A549 (cell line): ENCODE measurements at places on chromosomes 2 and 18. TPM values are rescaled to one million over a fixed set of nuclear protein-coding genes. Genes with fewer than 3 reads are reported as not detected.

DNA sequence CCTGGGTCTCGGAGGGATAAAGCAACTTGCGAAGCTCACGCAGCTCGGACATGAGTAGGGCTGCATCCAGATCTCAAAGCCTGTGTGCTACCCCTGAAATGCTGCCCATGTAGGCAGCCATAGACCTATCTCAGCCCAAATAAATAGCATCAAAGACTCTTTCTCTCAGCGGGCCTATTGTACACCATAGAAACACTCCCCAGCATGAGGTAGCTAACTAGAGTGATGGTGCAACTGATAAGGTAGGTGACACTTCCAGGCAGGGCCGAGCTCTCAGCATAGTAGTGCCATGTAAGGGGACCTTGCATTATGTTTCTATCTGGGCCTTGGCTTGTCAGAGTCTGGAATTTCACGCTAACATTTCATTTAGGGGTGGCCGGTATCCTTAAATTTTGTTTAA is 52.4 kb downstream of the RABL2A start:
- DNase-seq: no peak

- no peak for DNase-seq
Measured at GRCh38 chr2:125630377-125630776, 1025.6 kb upstream of the GYPC start.

DNA sequence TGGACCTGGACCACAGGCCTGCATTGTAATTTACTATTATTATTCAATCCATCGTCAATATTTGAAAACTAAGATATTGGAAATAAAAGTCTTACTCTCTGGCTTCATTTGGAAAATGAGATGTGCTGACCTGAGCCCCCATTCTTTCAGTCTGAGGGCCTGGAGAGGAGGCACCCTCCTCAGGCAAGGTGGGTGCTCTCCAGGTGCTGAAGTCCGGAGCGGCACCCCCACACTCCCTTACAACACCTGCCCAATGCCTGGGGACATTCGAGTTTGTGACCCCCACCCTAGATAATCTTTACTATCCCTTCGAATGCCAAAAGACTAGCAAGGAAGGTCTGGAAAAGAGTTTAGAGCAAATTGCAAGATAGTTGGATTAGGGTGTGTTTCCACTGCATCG is 133.3 kb downstream of the EN1 start:
- no peak for DNase-seq

The HMSD gene
- polyA plus RNA-seq: 0.12 to 0.23 TPM in 2 of 3 replicates, not detected in the other

DNA sequence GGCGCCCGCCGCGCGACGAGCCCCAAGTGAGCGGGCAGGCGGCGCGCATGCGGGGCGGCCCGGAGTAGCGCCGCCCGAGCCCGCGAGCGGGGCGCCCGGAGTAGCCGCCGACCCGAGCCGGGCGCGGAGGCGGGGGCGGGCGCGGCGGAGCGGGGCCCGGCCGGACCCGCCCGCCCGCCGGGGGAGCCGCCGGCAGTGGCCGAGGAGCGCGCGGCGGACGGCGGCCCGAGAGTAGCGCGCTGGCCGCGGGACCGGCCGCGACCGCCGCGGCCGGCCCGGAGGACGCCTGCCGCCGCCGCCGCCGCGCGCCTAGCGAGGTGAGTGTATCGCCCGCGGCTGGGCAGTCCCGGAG is at the start of gene GALNT1:
Gene GALNT1 (plus strand): TSS at position 195 of the 352 bp plus-strand sequence. CDS start 72,923 bp downstream, outside the sequence.
- no peak for DNase-seq

GRCh38 chr2:240443891-240444301 is 8.4 kb downstream of the GPC1 start:
- no peak for DNase-seq

- peak; percentile 18 for DNase-seq
Measured at GRCh38 chr2:96687266-96687665, 44.7 kb downstream of the FER1L5 start.

- DNase-seq: no peak
Measured at GRCh38 chr2:133431289-133431688, 137.0 kb downstream of the NCKAP5 start.

- DNase-seq: no peak
Measured at GRCh38 chr2:134314681-134315368, 61.0 kb downstream of the MGAT5 start.

DNA sequence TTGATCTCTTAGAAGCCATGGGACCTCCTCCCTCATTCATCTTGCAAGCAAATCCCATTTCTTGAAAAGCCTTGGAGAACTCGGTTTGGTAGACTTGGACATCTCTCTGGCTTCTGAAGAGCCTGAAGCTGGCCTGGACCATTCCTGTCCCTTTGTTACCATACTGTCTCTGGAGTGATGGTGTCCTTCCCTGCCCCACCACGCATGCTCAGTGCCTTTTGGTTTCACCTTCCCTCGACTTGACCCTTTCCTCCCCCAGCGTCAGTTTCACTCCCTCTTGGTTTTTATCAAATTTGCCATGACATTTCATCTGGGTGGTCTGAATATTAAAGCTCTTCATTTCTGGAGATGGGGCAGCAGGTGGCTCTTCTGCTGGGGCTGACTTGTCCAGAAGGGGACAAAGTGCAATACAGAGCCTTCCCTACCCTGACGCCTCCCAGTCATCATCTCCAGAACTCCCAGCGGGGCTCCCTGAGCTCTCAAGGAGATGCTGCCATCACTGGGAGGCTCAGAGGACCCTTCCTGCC is 20.0 kb downstream of the FOSL2 start:
- no peak for DNase-seq

The DNER gene
- polyA plus RNA-seq: 2.5 to 4.2 TPM (median 3.8 TPM) in 3 replicates

- DNase-seq: peak; percentile 43
Measured at GRCh38 chr2:68110102-68110501, 47.3 kb upstream of the C1D start.

DNA sequence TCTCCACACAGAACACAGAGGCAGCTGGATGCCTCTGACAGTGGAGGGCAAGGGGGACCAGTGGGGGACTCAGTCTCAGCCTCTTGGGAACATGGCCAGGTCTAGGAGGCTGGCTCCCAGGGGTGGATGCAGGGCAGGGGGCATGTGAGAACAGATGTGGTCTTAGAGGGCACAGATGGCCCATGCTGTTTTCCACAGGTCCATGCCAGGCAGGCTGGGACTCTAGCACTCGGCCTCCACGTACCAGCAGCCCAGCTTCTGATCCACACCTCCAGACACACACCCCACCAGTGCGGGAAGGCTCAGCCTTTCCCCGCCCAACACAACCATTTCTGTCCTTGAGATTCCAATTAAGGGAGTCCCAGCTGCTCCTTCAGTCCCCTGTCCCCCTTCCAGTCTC is 42.4 kb downstream of the TNS1 start:
- DNase-seq: no peak

DNA sequence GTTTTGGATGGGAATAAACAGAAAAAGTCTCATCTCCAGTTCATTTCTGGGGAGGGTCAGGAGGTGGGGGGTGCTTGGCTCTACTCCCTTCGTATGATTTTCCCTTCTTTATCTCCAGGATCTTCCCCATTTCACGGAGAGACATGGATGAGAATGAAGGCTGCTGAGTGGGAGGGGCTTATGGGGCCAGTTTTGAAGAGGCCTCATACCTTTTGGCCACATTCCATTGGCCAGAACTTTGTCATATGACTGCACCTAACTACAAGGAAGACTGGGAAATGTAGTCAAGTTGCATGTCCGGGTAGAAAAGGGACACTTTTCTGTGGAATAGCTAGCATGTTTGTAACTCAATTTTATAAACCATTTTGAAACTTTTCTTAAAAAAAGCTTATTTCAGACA is 117.6 kb downstream of the NEDD4L start:
- no peak for DNase-seq

DNA sequence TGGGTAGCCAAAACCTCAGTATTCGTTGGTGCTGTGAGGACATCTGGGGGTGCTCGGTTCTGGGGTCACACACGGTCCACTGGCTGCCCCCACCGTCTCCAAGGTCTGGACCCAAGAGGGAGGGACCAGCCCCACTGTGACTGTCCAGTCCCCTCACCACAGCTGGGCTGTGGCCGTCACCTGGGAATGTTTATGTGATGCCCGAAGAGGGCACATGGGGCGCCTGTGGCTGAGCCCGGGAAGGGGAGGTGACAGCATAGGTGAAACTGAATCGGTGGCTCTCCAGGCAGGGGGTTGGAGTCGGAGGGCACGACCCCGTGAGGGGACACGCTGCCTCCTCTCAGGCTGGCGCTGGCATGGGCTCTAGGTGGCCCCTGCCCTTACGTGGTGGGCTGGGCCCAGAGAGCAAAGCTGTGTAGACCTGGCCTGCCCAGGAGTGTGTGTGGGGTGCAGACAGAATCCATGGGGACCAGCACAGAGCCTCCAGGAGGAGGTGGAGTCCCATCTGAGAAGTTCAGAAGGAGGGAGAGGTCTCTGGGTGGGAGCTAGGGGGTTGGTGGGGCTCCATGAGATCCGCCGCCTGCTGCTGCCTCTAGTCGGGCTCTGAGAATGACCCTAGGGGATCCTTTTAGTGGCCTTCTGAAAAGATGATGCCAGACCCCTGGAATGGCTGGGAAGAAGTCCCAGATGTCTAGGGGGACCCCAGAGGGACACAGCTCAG is 1.8 kb downstream of the BOK start:
- DNase-seq: no peak

The CNRIP1 gene
- polyA plus RNA-seq: 2.3 to 2.9 TPM (median 2.6 TPM) in 3 replicates

DNA sequence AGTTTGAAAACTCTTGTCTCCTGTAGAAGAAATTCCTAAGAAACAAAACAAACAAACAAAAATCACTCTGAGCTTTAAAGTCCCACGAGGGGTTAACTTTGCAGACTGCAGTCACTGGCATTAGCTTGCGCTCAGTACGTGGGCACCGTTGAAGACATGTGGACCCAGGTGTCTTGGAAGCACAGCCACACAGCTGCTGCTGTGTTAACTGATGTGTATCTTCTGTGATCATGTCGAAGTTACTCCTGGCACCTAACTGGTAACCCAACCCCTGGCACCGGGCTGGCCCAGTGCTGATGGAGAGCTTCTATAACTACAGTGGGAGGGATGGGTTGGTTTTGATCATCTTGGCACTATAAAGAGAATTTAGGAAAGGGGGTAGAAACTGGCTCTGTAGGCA is 51.6 kb upstream of the FHL2 start:
- no peak for DNase-seq

The KCNIP3 gene
- 0.70 to 0.94 TPM (median 0.84 TPM) in 3 replicates for polyA plus RNA-seq

The ECEL1 gene
- 0.10 to 0.13 TPM (median 0.12 TPM) in 3 replicates for polyA plus RNA-seq

DNA sequence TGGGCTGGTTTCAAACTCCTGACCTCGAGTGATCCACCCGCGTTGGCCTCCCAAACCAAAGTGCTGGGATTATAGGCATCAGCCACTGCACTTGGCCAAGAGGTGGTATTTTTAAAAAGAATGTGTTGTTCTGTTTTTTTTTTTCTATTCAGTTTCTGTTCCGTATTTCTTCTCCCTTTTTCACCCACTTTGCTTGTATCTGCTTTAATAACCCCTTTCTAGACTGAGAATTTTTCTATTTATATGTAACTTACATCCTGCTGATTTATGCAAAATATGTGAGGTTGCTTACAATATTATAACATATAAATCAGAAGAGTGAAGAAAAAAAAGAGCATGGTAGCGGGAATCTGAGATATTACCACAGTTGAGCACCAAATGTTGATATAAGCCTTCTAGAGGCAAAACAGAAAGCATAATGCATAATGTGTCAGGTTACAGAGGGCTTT is 17.2 kb upstream of the LYPD6B start:
- DNase-seq: no peak

DNA sequence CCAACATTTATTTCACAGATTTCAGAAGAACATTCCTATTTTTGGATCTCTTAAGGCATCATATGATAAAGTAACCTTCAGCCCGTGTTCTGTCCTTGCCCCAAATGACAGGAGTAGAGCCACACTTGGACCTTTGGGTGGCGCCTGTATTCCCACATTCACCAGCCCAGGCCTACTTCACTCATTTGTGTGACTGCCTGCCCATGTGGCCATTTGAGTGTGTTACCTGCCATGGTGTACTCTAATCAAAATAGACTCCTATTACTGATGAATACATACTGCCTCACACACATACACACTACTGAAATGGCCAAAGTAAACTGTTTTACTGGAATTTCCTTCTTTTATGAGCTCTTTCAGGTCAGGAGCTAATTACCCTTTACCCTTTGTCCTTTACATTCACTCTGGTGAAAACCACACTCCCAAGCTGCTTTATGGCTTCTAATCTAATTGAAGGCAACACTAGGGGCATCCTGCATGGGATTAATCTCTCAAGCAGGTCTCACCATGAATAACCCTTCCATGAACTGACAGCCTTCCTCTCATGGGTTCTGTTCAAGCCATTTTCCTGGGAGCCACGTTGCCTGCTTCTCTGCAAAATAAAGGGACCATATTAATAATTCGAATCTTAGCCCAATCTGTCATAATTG is 271.0 kb upstream of the GALNT5 start:
- DNase-seq: peak; percentile 5

DNA sequence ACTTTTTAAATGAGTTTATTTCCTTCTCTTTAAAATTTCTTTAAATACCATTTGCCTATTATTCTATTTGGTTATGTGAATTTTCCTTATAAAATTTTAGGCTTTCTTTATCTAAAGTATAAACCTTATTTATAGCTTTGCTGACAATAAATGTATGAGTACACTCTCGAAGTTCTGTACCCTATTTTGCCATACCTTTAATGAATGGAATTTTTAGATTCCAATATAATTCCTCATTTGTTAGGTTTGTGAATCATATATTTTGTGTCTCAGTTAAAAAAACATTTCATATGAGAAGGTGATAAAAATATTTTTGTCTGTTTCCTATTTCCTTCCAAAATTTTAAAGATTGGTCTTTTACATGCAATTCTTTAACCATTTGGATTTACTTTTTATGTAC is 427.4 kb upstream of the SLC8A1 start:
- DNase-seq: no peak
